Mesothelial cell of epicardium (in vitro differentiated cells): ENCODE measurements at places on chromosomes 4 and X.

GRCh38 chrX:92249125-92249524 lies 469.9 kb downstream of the PCDH11X start:
- H3K27ac ChIP-seq: no peak overlapping the region
- H3K27me3 ChIP-seq: no peaks in the 10 kb centered on the region
- H3K4me3 ChIP-seq: no peak overlapping the region
- H3K4me1 ChIP-seq: peaks cover 4% of the 10 kb centered on the region
- peaks cover 4% of the 10 kb centered on the region for H3K36me3 ChIP-seq

DNA sequence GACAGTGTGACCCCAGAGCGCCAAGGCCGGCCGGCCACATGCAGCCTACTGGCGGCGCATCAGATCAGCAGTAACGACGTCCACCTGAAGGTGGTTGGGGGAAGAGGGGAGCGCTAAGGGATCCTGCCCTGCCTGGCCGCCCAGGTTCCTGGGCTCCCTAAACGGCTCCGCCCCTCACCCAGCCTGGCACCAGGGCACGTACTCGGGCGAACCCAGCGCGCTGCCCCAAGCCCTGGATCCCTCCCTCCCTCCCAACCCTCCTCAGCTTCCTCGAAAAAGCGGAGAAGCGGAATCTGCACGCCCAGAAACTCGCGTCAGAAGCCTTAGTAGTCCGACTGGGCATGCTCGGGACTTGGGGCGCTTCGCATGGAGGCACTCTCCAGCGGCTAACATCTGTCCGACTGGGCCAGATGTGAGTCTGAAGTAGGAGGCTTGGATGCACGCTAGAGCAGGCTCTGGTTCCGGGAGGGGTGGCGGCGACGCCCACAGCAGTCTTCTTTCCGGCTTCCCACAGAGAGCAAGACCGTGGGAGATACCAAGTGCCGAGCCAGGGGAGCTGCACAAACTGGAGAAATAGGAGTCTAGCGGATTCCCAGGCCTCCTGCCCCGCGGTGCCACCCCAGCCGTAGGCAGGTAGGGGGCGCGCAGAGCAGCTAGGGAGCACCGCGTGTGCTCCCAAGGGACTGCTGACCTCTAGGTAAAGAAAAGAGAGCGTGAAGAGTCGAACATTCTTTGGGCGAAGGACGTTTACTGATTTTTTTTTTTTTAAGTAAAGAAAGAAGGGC lies 114.3 kb upstream of the TEX13C start:
- H3K36me3 ChIP-seq: no peaks in the 10 kb centered on the region
- peaks cover 36% of the 10 kb centered on the region for H3K4me1 ChIP-seq
- peaks cover 64% of the 10 kb centered on the region for H3K27me3 ChIP-seq
- DNase-seq: peak; percentile 26

- H3K4me1 ChIP-seq: peaks cover 7% of the 10 kb centered on the region
- H3K4me3 ChIP-seq: no peak overlapping the region
- no peak for DNase-seq
These were observed 18.4 kb upstream of the MGST2 start for GRCh38 chr4:139647184-139647583.

GRCh38 chr4:4260185-4260751 lies 12.2 kb upstream of the TMEM128 start:
- H3K27ac ChIP-seq: no peak overlapping the region
- H3K36me3 ChIP-seq: no peaks in the 10 kb centered on the region
- no peaks in the 10 kb centered on the region for H3K4me1 ChIP-seq
- no peak overlapping the region for H3K4me3 ChIP-seq

DNA sequence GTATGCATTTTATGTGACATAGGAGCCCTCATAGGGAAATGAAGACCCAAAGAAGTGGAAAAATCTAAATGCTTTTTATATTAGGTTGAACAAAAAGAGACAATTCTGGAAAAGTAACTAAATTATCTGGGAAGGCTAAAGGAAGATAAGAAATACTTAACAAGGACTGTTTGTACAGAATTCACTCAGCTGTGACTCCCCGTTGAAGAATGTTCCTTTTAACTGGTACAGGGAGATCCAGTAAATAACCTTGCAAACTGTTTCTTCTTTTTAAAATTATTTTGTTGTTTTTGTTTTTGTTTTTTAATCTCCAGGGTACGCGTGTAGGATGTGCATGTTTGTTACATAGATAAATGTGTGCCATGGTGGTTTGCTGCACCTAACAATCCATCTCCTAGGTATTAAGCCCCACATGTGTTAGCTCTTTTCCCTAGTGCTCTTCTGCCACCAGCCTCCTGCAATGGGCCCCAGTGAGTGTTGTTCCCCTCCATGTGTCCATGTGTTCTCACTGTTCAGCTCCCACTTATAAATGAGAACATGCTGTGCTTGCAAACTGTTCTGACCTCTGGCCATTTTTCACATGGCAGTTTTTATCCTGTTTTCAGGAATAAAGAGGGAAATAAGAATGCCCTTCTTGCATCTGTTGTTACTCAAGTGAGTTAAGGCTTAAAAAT lies 81.7 kb downstream of the PWWP3B start:
- H3K4me3 ChIP-seq: no peak overlapping the region
- DNase-seq: no peak
- no peaks in the 10 kb centered on the region for H3K27me3 ChIP-seq
- H3K27ac ChIP-seq: no peak overlapping the region
- H3K36me3 ChIP-seq: no peaks in the 10 kb centered on the region
- no peaks in the 10 kb centered on the region for H3K4me1 ChIP-seq

GRCh38 chr4:175447016-175447415 lies 365.0 kb downstream of the GPM6A start:
- H3K27ac ChIP-seq: no peak overlapping the region
- H3K4me1 ChIP-seq: peaks cover 7% of the 10 kb centered on the region
- DNase-seq: no peak
- no peak overlapping the region for H3K4me3 ChIP-seq

DNA sequence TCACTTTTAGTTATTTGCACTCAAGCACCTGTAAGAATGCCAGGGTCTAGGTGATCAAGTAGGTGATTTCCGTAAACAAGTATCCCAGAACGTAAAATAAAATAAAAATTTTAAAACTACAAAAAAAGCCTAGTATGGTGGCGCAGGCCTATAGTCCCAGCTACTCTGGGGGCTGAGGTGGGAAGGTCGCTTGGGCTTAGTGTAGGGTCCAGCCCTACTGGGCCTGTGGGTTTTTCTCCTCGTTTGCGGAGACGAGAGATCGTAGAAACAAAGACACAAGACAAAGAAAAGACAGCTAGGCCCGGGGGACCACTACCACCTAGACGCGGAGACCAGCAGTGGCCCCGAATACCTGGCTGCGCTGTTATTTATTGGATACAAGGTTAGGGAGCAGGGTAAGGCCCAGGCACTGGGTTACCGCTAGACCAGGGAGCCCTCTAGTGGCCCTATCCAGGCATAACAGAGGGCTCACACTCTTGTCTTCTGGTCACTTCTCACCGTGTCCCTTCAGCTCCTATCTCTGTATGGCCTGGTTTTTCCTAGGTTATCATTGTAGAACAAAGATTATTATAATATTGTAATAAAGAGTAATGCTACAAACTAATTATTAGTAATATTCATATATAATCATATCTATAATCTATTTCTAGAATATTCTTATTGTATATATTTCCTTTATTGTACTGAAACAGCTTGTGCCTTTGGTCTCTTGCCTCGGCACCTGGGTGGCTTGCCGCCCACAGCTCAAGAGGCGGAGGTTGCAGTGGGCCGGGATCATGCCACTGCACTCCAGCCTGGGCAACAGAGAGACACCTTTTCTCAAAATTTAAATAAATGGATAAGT lies 38.4 kb downstream of the SAGE1 start:
- no peak for DNase-seq
- H3K27me3 ChIP-seq: peaks cover 3% of the 10 kb centered on the region
- no peak overlapping the region for H3K27ac ChIP-seq

- no peaks in the 10 kb centered on the region for H3K36me3 ChIP-seq
- H3K27me3 ChIP-seq: no peaks in the 10 kb centered on the region
- peak overlapping the region; percentile 95 for H3K27ac ChIP-seq
- peak overlapping the region; percentile 86 for H3K4me3 ChIP-seq
- peaks cover 41% of the 10 kb centered on the region for H3K4me1 ChIP-seq
- DNase-seq: no peak
These were observed 1.6 kb downstream of the CLOCK start for GRCh38 chr4:55545151-55545550.

GRCh38 chr4:112073181-112073580 lies 72.1 kb upstream of the FAM241A start:
- no peak overlapping the region for H3K4me3 ChIP-seq
- H3K36me3 ChIP-seq: peaks cover 10% of the 10 kb centered on the region
- no peak overlapping the region for H3K27ac ChIP-seq
- no peaks in the 10 kb centered on the region for H3K27me3 ChIP-seq
- H3K4me1 ChIP-seq: no peaks in the 10 kb centered on the region
- no peak for DNase-seq

- H3K27me3 ChIP-seq: no peaks in the 10 kb centered on the region
- H3K27ac ChIP-seq: no peak overlapping the region
- DNase-seq: no peak
- no peak overlapping the region for H3K4me3 ChIP-seq
- no peaks in the 10 kb centered on the region for H3K36me3 ChIP-seq
These were observed 420.1 kb downstream of the ZNF674 start for GRCh38 chrX:46125111-46125510.

DNA sequence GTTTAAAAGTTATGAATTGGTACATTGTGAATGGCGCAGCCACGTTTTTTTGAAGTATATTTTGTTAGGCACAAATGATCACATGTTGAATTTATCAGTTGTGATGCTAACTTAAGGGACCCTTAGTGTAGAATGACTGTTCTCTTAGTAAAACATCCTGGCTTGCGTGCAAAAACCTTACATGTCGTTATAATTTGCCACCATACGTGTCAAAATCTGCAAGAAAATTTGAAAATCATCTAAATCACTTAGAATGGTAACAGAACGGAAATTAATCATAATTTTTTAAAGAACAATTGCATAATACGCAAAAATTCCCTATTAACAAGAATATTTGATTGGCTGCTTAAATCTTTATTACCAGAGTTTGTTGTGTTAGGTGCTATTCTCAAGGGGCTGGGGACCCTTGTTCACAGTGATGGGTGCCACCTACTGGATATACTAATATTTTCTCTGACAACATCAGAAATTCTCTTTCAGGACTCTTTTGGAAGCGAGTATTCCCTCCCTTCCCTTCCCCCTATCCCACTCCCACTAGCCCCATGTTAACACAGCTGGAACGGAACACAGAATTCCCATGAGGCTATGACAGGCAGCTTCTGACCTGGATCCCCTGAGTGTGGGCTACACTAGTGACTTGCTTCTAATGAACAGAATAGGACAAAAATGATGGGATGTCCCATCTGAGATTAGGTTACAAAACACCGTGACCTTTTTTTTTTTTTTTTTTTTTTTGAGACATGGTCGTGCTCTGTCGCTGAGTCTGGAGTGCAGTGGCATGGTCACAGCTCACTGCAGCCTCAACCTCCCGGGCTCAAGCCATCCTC lies 71.8 kb downstream of the SUPT20HL2 start:
- peaks cover 18% of the 10 kb centered on the region for H3K4me1 ChIP-seq
- H3K27ac ChIP-seq: no peak overlapping the region
- DNase-seq: no peak
- no peak overlapping the region for H3K4me3 ChIP-seq
- H3K36me3 ChIP-seq: no peaks in the 10 kb centered on the region

GRCh38 chrX:69285881-69286564 lies 120.8 kb upstream of the PJA1 start:
- H3K27ac ChIP-seq: no peak overlapping the region
- H3K36me3 ChIP-seq: no peaks in the 10 kb centered on the region
- peaks cover 21% of the 10 kb centered on the region for H3K4me1 ChIP-seq

DNA sequence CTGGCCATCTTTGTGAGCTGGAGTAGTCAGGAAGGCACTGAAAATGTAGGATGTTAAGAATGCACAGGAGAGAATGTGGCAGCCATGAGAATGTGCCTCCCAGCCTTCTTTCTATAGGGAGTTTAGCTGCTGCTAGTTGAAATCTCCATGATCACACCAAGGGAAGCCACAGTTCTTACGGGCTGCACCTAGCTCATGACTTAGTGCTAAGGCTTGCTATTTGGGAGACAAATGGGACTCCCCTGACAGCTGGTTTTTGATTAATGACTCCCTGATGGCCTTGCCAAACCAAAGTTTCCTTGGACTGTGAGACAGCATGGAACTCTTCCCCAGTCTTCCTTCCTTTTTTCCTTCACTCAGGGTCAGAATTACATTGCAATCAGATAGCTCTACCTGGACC lies 9.2 kb downstream of the CTSO start:
- DNase-seq: no peak
- H3K4me3 ChIP-seq: no peak overlapping the region

GRCh38 chr4:39834269-39834668 lies 136.3 kb downstream of the UBE2K start:
- no peaks in the 10 kb centered on the region for H3K27me3 ChIP-seq
- no peak overlapping the region for H3K4me3 ChIP-seq
- H3K4me1 ChIP-seq: no peaks in the 10 kb centered on the region
- no peak overlapping the region for H3K27ac ChIP-seq
- no peak for DNase-seq

- peaks cover 9% of the 10 kb centered on the region for H3K4me1 ChIP-seq
- H3K36me3 ChIP-seq: peaks cover 5% of the 10 kb centered on the region
- H3K4me3 ChIP-seq: no peak overlapping the region
- no peak for DNase-seq
- H3K27ac ChIP-seq: no peak overlapping the region
These were observed 46.3 kb downstream of the SULT1B1 start for GRCh38 chr4:69714086-69714485.

DNA sequence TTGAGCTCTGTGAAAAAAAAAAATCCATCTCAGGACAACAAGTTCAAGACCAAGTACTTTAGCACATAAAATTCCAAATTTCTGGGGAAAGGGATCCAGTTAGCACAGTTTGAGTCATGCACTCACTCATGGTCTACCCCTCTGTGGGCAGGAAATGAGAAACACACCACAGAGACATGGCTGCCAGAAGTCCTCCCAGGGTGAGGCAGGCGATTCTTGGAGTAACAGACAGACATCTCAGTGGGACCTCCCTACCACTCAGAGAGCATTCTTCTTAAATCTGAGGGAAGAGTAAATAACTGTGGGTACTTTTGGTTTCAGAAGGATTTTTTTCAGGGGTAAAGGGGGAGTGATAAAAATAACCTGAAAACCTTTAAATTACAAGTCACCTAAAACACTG lies 14.1 kb downstream of the CXCL1 start:
- H3K27ac ChIP-seq: no peak overlapping the region
- DNase-seq: no peak
- no peaks in the 10 kb centered on the region for H3K36me3 ChIP-seq
- no peak overlapping the region for H3K4me3 ChIP-seq

DNA sequence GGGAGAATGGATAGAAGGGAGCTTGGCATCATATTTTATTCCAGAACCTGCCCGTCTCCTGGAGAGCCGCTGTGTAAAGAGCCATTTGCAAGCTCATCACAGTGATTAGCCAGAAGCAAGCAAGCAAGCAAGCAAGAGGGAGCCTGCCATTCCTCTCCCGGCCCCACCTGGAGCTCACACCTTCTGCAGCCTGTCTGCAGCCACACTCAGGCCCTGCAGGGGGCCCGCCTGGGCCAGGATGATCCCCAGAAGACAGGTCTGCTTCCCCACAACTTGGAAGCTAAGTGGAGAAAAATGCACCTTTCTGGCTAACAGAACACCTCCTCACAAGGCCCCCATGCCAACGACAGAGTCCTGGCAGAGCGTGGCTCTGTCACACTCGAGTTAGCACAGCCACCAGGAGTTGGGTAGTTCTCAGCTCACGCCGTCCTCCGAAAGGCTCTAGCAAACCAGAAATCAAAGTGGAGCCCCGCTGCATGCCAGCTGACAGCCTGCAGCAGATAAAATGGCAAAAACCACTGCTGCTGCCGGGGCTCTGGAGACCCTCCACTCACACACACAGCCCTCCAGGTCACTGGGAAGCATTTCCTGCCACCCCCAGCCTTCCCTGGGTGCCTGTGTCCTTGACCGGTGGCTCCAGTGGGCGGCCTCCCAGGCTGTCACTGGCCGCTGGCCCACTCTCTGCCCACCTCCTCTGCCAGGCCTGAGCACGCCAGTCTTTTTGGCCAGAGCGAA lies 54.9 kb downstream of the DCTD start:
- DNase-seq: no peak
- H3K4me3 ChIP-seq: no peak overlapping the region
- H3K36me3 ChIP-seq: peaks cover 1% of the 10 kb centered on the region
- peaks cover 30% of the 10 kb centered on the region for H3K4me1 ChIP-seq
- no peaks in the 10 kb centered on the region for H3K27me3 ChIP-seq
